ENCODE measurements at places on chromosomes 1 and 21.

GRCh38 chr1:46689897-46690296, 18.2 kb downstream of the TEX38 start:
- DNase-seq, result no peak

DNA sequence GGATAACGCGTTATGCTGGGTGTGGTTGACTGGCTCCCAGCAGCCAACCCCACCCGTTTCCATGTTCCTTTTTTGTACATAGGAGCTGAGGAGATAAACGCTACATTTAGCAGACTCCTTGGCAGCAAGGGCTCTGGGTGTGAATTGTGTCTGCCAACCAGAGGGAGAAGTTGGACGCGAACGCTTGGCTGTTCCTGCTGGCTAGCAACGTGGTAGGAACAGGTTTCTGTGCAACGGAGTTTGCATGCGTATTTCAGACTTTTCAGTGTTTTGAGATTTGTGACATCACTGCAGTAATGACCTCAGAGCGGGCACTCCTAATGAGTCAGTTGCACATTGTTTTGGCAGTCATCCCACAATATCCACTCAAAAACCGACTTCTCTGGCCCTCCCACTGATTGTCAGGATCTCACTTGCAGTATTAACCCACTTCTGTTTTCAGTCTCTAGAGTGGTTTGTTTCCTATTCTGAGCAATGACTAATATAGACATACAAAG, 98.7 kb upstream of the RGS1 start:
- no peak for DNase-seq

- DNase-seq, result no peak
Observed at GRCh38 chr1:58748666-58749065, 35.2 kb downstream of the JUN start.

GRCh38 chr21:15894596-15894995, 164.8 kb downstream of the USP25 start:
- DNase-seq, result no peak

GRCh38 chr1:116763787-116764465, 9.7 kb downstream of the CD2 start:
- no peak for DNase-seq

- DNase-seq, result no peak
Observed at GRCh38 chr1:76581712-76582111, 285.6 kb upstream of the ST6GALNAC5 start.

DNA sequence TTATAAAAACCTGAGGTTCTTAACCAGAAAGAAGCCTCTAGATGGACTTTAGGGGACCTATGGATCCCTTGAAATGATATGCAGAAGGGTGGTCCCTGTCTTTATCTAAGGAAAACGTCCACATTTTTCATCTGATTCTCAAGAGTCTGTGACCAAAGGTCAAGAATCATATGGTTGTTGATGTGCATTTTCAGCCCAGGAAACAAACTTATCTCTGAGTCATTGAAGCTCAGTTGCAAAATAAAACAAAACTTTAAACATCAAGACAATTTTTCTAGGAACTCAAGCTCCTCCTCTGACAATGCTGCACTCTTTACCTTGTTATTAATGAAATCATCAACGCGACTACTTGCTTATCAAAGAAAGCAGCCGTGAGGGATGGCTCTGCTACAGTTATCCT, 83.3 kb downstream of the TIAM1 start:
- no peak for DNase-seq
